ENCODE measurements at places on chromosomes 11 and 22.

- no peak for DNase-seq
Observed at GRCh38 chr11:127248476-127248875, 247.9 kb upstream of the KIRREL3 start.

DNA sequence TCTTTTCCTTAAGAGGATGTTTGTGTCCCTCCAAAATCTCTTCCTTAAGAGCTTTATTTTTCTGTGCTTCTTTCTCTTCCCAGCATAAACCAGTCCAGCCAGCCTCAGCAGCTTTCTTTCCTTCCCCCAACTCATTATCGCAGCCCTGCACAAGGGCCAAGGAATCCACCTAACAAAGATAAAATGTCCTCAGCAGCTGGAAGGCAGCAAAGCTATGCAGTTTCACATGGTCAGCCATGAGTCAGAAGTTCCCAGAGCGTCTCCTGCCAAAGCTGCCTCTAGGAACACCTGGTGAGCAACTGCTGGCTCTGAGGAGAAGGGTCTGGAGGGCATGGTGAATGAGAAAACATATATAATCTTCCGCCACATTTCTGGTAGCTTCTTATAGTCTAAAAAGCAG is 45.3 kb upstream of the HMGXB4 start:
- peak; percentile 23 for DNase-seq

- no peak for DNase-seq
Observed at GRCh38 chr11:92892802-92893684, 76.4 kb upstream of the MTNR1B start.

DNA sequence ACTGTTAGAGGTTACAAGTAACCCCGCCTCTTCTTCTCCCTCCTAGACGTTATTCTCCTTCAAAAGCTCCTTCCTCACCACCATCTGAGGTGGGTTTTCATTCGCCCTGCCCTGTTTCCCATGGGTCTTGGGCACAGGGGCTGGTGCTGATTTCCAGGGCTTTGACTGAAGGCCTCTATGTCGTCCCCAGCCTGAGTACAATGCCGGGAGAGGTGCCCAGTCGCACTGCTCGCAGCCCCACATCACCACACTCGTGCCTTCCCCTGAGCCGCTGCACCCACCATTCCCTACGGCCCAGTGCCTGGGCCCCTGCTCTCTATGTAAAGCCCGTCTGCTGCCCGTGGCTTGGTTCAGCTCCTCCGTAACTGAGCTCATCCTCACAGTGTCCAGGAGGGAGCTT is 169.8 kb downstream of the DSCAML1 start:
- DNase-seq = no peak

- no peak for DNase-seq
Observed at GRCh38 chr11:60942970-60943565, 8.9 kb downstream of the SLC15A3 start.

DNA sequence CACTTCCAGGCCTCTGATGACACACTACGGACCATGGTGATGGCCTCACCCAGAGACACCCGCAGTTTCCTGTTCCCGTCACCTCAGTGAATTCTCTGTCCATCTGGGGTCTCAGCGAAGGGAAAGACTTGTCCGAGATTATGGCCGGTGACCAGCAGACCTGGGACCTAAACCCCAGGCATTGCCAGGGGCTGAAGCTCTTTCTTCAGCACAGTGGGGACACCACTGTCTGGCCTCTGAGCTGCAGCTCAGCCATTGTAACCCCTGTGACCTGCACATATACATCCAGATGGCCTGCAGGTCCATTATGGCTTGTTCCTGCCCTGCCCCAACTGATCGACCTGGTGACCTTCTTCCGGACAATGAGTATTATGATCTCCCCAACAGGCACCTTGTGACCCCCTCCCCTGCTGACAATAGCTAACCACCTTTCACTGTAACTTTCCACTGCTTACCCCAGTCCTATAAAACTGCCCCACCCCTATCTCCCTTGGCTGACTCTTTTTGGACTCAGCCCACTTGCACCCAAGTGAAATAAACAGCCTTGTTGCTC is 22.3 kb downstream of the CBX7 start:
- DNase-seq = no peak

- DNase-seq = peak; percentile 26
Observed at GRCh38 chr11:17760102-17761029, 25.8 kb downstream of the KCNC1 start.

DNA sequence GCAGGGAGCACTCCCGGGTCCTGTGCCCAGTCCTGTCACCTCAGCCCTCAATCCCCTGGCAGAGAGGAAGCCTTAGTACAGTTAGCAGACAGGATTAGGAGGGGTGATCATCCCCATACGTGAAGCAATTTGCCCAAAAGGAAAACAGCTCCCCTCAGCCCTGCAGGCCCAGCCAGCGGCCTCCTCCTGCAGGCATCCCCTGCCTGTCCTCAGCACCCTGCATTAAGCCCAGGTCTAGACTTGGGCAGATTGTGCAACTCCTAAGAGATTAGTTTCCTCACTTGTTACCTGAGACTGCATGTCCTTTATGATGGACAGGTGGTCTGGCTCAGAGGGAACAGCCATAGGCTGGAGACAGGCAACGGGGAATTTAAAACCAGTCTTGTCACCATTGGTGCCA is 95.5 kb upstream of the TMEM45B start:
- DNase-seq = no peak

GRCh38 chr22:33875316-33875715 is 45.0 kb downstream of the LARGE1 start:
- no peak for DNase-seq

DNA sequence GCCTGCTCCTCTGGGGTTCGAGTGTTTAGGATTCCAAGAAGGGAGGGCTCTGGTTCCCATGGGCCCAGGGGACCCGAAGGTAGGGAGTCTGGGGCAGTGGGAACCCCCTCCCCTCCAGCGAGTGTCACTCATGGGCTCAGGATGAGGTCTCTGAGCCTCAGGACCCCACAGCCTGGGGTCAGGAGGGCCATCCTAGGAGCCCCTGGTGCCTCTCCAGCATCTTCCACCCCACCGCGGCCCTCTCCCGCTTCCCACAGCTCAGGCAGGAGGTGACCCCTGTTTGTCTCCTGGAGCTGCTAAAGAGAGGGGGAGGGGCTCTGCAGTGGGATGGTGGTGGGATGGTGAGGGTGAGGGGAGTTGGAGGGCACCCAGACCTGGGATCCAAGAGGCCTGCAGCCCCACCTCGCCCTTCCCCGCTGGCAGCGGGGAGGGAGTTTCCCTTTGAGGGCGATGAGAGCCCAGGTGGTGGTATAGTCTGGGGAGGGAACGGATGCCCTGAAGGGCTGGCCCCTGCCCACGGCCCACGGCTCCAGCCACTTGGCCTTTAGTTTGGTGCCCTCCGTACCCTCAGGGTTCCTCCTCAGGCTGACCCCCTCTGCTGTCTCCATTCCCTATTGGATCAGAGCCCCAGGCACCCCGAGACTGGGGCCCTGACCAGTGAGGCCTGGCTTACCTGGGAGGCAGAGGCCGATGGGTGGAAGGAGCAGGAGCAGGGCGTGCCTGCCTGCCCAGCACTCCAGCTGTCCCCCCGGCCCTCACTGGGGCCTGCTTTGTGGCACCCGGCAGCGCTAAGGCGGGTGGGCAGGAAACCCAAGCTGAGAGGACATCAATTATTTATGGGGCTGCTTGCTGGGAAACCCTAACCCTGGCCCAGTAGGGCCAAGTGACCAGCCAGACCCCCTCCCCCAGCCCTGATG is 1.1 kb upstream of the CABP4 start:
- no peak for DNase-seq

DNA sequence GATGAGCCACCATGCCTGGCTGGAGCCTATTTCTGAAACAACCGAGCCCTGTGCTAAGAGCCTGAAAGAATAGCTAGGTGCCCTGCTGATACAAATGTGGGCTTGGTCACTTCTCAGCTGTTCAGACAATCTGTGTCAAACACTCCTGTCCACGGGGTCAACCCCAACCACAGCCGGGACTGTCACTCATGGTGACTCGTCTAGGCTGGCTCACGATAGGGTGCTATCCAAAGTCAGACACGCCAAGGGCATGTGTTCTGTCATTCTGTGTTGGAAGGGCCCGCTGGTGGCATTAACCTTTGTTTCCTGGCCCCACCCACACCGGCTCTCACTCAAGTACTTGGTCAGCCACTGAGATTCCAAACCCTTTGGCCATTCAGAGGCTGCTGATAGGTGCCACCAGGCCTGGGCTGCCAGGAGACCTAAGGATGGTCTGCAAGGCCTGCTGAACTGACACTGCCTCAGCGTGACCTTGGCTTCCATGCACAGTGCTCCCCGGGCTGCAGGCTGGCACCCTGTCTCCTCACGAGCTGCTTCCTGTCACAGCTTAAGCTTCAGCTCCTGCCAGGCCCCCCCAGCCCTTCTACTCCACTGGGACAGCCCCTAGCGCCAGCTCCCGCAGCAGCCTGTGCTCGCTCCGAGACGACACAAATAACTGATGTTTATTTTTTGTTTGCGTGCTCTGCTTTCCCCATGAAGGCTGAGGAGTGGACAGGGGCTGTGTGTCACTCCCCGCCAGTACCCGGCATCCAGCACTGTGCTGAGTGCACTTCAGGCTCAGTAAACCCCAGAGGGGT is 14.2 kb upstream of the CDC42BPG start:
- DNase-seq = no peak

- no peak for DNase-seq
Observed at GRCh38 chr11:19996571-19996970, 163.7 kb downstream of the DBX1 start.

DNA sequence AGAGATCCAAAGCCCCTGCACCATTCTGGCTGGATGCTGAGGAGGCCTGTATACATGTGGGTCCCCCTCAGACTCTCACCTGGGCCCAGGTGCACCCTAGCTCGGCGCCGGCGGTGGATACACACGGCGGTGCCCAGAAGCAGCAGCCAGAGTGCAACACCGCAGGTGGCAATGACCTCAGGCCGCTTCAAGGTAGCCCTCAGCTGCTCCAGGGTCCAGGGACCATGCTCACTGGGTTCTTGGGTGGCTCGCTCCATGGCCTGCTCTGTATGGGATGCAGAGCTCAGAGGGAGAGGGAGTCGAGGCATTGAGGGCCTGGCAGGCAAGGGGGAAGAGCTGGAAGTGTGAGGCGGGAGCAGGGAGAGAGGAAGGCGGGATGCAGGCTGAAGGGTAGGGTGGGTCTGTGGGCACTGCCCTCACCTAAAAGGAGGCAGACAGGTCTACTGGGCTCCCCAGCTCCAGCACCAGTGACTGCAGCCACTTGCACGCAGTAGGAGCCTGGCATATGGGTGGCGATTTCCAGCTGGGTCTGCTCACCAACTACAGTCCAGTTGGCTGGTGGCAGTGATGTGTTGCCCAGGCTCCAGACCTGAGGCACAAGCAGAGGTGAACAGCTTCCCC is 3.8 kb downstream of the ROBO4 start:
- DNase-seq = no peak

- peak; percentile 93 for DNase-seq
Observed at GRCh38 chr22:41380993-41381328, 781 bp upstream of the TEF start.

GRCh38 chr22:41387341-41387740 is 5.6 kb downstream of the TEF start:
- DNase-seq = no peak

- no peak for DNase-seq
Observed at GRCh38 chr22:23743303-23743705, 7.6 kb downstream of the ZNF70 start.

GRCh38 chr11:30505603-30506002 is 80.5 kb downstream of the MPPED2 start:
- DNase-seq = no peak

GRCh38 chr11:102793677-102794290 is 4.2 kb downstream of the MMP1 start:
- DNase-seq = no peak

GRCh38 chr11:74418509-74418895 is 20.3 kb upstream of the PGM2L1 start:
- DNase-seq = peak; percentile 76

DNA sequence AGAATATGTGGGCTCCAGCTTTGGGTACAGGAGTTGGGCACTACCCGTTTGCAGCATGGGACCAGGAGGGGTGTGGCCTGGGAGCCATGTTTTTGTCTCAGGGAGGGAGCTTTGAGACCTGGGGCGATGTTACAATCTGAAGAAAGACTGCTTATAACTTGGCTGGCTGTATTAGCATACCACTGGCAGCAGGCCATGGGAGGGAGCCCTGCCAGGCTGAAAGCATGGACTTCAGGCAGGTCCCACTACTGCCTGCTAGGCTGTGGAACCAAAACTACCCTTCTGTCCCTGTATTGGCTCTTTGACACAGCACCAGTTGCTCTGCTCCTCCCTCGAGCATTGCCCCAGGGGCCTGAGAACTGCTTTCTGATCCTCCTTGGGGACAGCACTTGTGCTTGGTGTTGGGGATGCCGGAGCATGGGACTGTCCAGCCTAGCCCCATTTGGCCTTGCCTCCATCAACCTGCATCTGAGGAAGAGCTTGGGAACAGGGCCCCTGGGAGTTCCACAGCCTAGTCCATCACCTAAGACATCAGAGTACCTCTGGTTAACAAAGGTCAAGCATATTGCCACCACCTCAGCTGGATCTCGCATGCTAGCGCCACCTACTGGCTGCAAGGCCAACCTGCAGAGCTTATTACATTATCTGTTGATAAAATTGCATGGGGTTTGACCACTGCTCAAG is 217.4 kb downstream of the SBF2 start:
- DNase-seq = peak; percentile 42

DNA sequence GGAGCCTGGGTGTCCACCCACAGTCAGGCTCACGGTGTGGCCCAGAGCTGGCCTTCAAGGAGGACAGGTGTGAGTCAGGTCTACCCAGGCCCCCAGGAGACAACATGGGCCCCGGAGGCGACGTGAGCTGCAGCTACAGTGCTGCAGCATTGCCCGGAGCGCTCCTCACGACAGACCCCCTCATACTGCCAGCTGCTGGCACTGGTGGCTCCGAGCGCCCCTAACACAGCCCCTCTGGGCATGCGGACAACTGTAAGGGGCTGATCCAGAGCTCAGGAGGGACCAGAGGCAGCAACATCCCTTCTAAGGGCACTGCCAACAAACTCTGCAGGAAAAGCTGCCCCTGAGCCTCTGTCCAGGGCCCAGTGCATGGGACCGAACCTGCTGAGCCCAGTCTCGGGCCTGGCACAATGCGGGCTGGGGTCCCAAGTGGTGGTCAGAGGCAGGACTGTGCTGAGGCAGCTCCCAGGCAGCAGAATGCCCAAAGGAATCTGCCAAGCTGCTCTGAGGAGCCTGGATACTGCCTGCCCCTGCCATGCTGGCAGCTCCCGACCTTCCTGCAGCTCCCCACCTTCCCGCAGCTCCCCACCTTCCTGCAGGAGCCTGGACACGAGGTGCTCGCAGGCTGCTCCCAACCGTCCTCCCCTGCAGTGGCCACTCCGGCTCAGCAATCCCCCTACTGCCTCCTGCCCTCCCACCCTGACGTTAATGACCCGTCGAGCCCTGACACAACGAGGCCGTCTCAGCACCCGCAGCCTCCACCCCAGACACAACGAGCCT is 15.1 kb downstream of the CHID1 start:
- DNase-seq = no peak
